Esophagus (tissue), 2 donors: ENCODE measurements at places on chromosomes 16 and 17. TPM values are rescaled to one million over a fixed set of nuclear protein-coding genes. Genes with fewer than 3 reads are reported as not detected.

PRSS53 gene
- polyA plus RNA-seq = 1.00 TPM

KRTAP1-5 gene
- polyA plus RNA-seq = not detected

KRT36 gene
- polyA plus RNA-seq = 0.07 TPM

MYH13 gene
- polyA plus RNA-seq = 0.04 TPM

LRRC46 gene
- 0.25 TPM for polyA plus RNA-seq

SNX11 gene
- 17.0 TPM for polyA plus RNA-seq

TBC1D28 gene
- polyA plus RNA-seq = not detected

TAC4 gene
- not detected for polyA plus RNA-seq

LGALS9B gene
- polyA plus RNA-seq = 7.6 TPM

ZMYND15 gene
- polyA plus RNA-seq = 0.82 TPM

EPN3 gene
- 40.5 TPM for polyA plus RNA-seq

TRAF7 gene
- 40.1 TPM for polyA plus RNA-seq

ATP2A3 gene
- 5.8 TPM for polyA plus RNA-seq

NLRC3 gene
- polyA plus RNA-seq = 0.81 TPM

TPSD1 gene
- polyA plus RNA-seq = 1.5 TPM

BPTF gene
- 17.8 TPM for polyA plus RNA-seq

SDR42E1 gene
- 3.6 TPM for polyA plus RNA-seq

CMTR2 gene
- 8.8 TPM for polyA plus RNA-seq

CD68 gene
- 30.5 TPM for polyA plus RNA-seq

CCL11 gene
- 0.29 TPM for polyA plus RNA-seq

TRAP1 gene
- polyA plus RNA-seq = 87.9 TPM

ALOX12 gene
- polyA plus RNA-seq = 66.5 TPM

MAFG gene
- 10.3 TPM for polyA plus RNA-seq

KCNG4 gene
- polyA plus RNA-seq = not detected

XYLT1 gene
- polyA plus RNA-seq = 3.0 TPM

KRT20 gene
- polyA plus RNA-seq = 0.28 TPM

ABCA5 gene
- 11.5 TPM for polyA plus RNA-seq

IRX3 gene
- 12.3 TPM for polyA plus RNA-seq

TP53TG3B gene
- not detected for polyA plus RNA-seq

C1QTNF1 gene
- 6.0 TPM for polyA plus RNA-seq

KRTAP17-1 gene
- not detected for polyA plus RNA-seq

SPATA22 gene
- polyA plus RNA-seq = 0.02 TPM

ATMIN gene
- polyA plus RNA-seq = 15.5 TPM

EPX gene
- not detected for polyA plus RNA-seq

BCO1 gene
- polyA plus RNA-seq = 0.16 TPM

CCL7 gene
- polyA plus RNA-seq = not detected

RFFL gene
- polyA plus RNA-seq = 18.1 TPM

PSKH1 gene
- 12.5 TPM for polyA plus RNA-seq

KRTAP3-1 gene
- 0.39 TPM for polyA plus RNA-seq

SLFN12L gene
- 0.55 TPM for polyA plus RNA-seq

GRB7 gene
- polyA plus RNA-seq = 55.0 TPM

RNU2-1 gene
- polyA plus RNA-seq = not detected

CACNG3 gene
- not detected for polyA plus RNA-seq

RGS11 gene
- polyA plus RNA-seq = 7.9 TPM

PDIA2 gene
- 0.27 TPM for polyA plus RNA-seq

TMEM100 gene
- polyA plus RNA-seq = 4.8 TPM

SGCA gene
- 7.1 TPM for polyA plus RNA-seq

TPSAB1 gene
- polyA plus RNA-seq = 2.8 TPM

TMEM92 gene
- polyA plus RNA-seq = 0.08 TPM

SLC16A13 gene
- 4.8 TPM for polyA plus RNA-seq

CYGB gene
- 3.1 TPM for polyA plus RNA-seq

HSD17B1 gene
- polyA plus RNA-seq = 4.0 TPM

HAS3 gene
- 12.0 TPM for polyA plus RNA-seq

KRTAP9-2 gene
- not detected for polyA plus RNA-seq

ARL5C gene
- polyA plus RNA-seq = not detected

PRSS36 gene
- polyA plus RNA-seq = 1.7 TPM

ST6GALNAC1 gene
- 20.1 TPM for polyA plus RNA-seq
